Stimulated activated CD4-positive, alpha-beta T cell treated with anti-CD3 and anti-CD28 coated beads, Interleukin-1b, Interleukin-23, amount 100 ng/mL, for 4 hours (primary cell): ENCODE measurements at places on chromosomes 12 and 14.

DNA sequence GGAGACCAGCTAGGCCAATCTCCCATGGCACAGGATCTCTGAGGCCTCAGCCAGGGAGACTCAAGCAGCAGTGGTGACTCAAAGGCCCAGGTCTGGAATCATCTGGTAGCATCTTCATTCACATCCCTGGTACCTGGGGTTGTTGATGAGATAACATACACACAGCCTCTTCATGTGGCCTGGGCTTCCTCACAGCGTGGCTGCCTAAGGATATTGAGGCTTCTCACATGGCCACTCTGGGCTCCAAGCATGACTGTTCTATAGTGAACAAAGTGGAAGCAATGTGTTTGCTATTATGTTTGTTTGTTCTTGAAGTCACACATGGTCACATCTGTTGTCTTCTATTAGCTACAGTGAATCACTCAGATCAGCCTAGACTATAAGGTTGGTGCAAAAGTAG is 584.1 kb downstream of the VRK1 start:
- DNase-seq, result no peak

- DNase-seq, result no peak
Observed at GRCh38 chr14:65415613-65416012, 3.1 kb downstream of the FUT8 start.

- no peak for DNase-seq
Observed at GRCh38 chr14:98543074-98543473, 728.9 kb downstream of the BCL11B start.

DNA sequence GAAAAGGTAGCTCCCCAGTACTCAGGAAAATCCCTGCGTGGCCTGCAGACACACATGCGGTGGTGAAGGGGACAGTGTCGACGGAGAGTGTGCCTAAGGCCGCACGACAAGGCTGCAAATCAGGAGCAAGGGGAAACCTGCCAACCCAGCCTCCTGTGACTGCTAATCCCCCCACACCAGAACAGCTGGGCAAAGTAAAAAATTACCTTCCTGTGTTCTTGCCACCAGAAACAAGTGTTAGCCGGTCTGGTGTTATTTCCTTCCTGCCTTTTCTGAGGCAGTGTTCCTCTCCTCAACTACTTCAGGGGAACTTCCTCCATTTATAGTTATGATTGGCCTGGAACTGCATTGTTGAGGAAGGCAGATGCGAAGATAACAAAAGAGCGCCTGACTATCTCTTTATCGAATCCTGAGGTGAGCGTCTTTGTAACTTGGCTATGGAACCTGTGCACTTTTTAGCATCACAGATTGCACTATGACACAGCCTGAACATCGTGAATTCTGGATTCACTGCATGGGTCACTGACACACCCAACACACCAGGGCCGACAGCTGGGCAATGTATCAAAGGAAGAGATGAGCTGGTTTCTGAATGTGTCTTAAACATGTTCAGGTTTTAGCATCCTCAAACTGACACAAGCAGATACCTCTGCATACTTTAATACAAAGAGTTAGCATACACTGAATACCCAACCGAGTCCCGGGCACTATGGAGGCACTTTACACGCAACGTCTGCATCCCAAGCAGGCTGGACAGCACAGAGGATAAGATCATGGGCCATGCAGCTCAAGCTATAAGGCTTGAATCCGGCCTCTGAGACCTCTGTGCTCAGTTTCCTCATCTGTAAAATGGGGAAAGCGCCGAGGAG is 28.9 kb downstream of the SLC15A4 start:
- no peak for DNase-seq

- no peak for DNase-seq
Observed at GRCh38 chr12:77847680-77848431, 17.2 kb downstream of the NAV3 start.

GRCh38 chr12:121202407-121203355 is 7.2 kb upstream of the P2RX4 start:
- no peak for DNase-seq

- no peak for DNase-seq
Observed at GRCh38 chr14:44404036-44404435, 103.0 kb downstream of the FSCB start.

DNA sequence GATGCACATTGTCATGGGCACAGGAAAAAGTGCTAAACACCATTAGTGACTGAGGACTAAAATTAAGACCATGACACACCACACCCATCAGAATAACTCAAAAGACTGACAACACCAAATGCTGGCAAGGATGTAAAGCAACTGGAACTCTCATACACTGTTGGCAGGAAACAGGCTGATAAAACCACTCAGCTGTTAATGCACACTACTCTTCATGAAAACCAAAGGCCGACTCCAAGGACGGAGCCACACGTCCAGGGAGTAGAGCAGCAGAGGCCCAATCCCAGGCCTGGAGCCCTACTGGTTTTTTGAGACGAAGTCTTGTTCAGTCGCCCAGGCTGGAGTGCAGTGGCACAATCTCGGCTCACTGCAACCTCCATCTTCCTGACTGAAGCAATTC is 6.4 kb downstream of the RAD52 start:
- no peak for DNase-seq

GRCh38 chr14:93306812-93307211 is 26.0 kb downstream of the BTBD7 start:
- DNase-seq, result no peak

DNA sequence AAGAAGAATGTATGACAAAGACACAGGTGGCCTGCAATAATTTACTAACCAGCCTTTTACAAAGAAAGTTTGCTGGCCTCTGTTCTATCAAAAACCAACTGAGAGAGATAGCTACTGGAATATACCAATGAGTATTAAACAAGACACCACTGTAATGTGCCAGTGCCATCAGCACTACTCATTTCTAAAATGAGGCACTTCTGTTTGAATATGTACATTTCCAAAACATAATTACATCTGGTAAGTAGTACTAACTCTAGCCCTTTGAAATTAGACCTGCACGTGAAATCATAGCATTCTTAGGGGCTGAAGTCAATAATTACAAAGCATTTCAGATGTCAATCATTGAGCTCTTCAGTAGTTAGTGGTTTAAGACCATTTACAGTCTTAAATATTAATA is 6.9 kb upstream of the SYCP3 start:
- no peak for DNase-seq

- no peak for DNase-seq
Observed at GRCh38 chr14:75258079-75258802, 20.4 kb upstream of the FOS start.

DNA sequence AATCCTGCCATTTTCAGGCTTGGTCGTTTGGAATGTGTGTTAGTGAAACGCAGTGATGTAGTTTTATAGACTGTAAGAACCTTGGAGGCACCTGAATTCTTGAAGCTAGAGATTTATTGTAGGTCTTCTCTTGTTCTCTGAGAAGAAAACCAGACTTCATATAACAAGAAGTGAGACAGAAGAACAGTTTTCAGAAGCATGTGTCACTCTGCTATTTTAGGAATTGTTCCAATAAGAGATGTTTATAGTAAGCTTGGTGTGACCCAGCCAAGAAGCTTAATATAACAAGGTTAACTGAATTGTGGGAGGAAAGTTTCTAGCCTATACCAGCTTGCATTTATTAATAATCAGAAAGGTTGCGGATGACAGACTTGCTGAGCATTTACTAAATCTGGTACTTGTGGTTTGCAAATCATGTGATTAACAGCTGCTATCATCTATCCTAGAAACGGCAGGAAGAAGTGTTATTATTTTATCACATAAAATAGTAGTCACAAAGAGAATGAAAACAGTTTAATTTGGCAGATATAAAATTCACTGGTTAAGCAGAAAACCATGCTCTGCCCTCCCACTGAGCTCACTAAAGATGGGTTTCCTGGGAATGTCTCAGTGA is 49.2 kb upstream of the BCAT1 start:
- DNase-seq, result no peak

GRCh38 chr12:1130164-1130563 is 139.1 kb downstream of the ERC1 start:
- no peak for DNase-seq

DNA sequence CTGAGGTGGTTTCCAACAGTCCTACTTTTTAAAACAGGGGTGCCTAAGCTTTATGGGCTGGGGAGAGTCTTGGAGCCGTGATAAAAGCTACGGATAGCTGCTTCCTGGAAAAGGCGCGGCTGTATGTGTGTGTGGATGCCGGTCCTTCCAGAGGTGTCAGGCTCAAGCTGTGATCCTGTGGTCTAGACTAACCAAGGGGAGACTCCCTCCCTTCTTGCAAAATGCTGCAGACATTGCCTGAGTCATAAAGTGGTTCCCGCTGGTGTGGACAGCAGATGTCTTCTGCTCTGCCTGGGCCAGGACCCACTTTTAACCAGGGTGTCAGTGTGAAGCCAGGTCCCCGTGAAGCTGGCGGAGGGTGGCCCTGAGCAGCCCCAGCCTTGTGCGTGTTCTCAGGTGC is 37.8 kb downstream of the CCDC92 start:
- no peak for DNase-seq

- no peak for DNase-seq
Observed at GRCh38 chr12:31004666-31005065, 69.0 kb upstream of the DDX11 start.

DNA sequence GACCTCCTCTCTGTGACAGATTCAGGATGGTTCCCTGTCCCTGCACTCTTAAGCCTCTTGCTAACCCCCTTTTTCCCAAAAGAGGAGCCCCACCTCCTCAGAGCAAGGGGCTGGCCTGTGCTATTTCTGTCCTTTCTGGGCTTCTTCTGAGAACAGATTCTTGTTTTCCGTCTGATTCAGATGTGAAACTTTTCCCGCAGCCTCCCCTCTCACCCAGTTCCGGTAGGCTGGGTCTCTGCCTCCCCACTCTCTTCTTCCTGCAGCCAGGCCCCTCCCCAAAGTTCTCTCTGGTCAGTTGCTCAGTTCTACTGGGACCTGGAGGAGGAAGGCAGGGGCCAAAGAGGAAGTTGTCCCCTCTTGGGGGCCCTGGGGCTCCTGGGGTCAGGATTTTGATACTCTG is 11.8 kb downstream of the PDE1B start:
- no peak for DNase-seq

GRCh38 chr12:80717856-80718255 is 1.1 kb downstream of the MYF5 start:
- no peak for DNase-seq

DNA sequence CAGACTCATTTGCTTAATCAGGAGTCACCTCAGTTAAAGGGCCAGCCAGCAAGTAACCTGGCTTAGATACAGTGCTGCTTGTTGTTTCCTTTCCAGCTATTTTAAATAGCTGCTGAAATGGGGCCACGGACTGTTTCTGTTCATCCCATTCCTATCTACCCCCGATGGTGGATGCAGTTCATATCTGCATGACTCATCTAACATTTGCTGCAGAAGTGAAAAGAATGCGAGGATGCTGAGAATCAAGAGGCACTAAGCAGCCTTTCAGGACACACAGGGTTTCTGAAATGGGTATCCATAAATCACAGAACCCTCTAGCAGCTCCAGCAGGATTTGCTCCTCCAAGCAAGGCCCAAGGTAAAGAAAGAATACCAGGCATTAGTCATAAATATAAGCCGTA is 60.2 kb upstream of the RTRAF start:
- no peak for DNase-seq

DNA sequence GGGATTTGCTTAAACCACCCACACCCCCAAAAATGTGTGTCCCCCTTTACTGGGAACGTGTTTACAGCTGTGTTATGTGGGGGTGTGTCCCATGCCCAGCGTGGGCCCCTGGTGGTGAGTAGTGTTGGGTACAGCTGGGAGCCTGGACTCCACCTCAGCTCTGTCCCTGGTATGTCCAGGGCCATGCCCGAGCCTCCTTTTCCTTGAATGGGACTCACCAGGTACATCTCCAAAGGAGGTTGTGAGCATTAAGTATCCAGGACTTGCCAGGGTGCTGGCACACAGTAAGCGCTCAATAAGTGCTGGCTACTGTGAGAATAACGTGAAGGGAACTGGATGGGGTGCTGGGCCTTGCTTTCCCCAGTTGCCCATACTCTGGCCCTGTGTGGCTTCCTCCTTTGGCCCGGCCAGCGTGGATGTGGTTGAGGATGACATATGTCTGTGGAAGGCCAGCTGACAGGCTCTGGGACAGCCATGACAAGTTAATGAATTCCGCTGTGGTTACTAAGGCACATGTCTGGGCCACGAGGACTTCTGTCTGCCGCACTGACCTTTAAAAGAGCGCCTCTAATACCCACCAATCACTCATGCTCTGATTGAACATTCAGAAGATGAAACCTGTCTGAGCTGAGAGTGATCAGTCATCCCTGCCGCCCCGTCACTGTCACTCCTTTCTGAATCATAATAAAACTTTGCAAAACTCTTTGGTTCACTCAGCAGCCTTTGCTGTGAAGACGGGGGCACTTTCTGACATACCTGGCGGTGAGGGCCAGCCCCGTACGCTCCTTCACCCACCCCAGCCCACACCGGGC is 74.7 kb downstream of the DIO3 start:
- no peak for DNase-seq

GRCh38 chr14:75991753-75992152 is 6.2 kb downstream of the IFT43 start:
- DNase-seq, result no peak

GRCh38 chr12:54172168-54172567 is 16.6 kb downstream of the SMUG1 start:
- DNase-seq, result no peak

DNA sequence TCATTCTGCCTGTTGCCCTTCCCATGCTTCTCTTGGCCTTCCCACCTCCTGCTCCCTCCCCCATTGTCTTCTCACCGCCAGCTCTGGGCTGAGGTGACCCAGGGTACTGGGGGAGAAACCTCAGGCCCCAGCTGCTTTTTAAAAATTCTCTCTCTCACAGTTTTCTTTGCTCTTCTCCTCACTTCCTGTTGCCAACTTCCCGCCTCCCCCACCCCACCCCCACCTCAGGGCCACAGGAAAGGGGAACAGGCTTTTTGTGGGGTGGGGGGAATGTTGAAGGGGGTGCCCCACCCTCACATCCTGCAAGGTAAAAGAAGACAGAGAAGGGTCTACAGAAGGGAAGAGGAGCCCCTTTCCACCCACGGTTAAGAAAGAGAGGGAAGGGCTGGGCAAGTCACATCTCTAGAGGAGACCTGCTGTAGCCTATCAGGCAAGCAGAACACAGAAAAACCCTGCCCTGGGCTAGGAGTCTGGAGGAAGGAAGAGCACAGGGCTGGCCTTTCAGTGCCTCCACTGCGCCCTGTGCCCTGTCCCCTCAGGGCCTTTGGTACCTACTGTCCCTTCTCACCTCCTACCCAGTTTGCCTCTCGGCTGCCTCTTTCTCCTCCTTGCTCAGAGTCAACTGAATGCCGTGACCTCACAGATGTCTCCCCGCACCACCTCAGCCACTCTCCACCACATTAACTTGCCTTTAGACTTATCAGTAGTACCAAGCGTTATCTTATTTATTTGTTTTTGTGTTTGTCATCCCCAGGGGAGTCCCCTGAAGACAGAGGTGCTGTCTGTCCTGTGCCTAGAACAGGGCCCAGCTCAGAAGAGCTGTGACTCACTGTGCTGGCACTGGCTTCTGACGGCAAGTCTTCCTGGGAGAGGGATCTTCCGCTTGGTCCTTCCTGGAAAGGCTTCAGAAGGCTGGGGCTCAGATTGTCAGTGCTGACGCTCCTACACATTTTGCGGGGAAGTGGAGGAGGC is 1.7 kb downstream of the ARHGAP9 start:
- DNase-seq, result no peak
